Spleen (tissue), 13 donors: ENCODE measurements at places on chromosomes 5 and 9.

DNA sequence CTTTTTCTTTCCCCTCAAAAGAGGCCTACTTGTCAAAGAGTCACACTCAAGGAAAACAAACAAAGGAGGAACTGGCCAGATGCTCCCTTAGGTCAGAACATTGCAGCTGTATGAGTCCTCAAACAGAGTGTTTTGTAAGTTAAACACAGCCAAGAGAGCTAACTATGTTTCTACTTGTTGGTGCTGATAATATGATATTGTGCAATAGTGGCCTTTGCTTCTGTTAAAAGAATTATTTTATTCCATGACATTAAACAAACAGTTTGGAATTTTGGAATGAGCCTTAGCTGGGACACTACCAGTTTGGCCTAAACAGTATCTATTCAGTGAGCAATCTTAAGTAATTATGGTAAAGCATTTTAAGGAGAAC is 56.0 kb upstream of the TPD52L3 start:
- no peak for DNase-seq

- no peak for DNase-seq
Measured at GRCh38 chr5:93120051-93120450, 461.0 kb downstream of the NR2F1-AS1 start.

DNA sequence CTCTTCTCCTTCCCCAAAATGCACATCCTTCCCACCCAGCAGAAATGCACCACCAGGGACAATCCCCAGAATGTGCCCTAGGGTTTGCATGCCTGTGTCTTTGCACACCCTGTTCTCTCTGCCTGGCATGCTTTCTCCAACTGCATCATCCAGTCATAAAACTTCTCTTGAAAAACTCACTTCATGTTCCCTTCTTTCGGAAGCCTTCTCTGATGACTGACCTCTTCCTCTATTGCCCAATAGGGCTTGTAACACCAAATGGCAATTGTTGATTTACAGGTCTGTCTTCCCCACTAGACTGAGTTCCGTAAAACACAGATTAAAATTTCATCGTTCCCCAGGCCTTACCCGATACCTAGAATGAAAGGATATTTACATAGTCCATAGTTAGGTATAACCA is 83.1 kb upstream of the SPOCK1 start:
- DNase-seq, result no peak

DNA sequence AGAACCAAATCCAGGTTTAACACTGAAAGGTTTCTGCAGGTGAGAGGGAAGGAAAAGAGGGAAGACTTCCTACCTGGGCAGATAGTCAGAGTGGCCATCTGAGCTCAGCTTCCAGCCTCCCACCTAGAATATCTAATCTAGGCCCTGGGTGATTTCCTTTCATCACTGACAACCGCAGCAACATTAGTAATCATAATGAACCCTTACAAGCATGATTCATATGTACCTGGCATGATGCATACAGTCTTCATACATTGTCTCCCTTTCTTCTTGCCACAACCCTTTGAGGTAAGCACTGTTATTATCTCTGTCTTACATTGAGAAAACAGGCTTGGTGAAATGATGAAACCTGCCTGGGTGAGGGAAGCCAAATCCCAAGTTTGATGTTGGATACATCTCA is 13.5 kb downstream of the AFAP1L1 start:
- DNase-seq, result no peak

- DNase-seq, result no peak
Measured at GRCh38 chr9:9142001-9142400, 1342.4 kb upstream of the DMAC1 start.

GRCh38 chr5:53645078-53645477 is 84.6 kb downstream of the NDUFS4 start:
- no peak for DNase-seq

GRCh38 chr5:125713109-125713805 is 710.0 kb upstream of the GRAMD2B start:
- DNase-seq, result no peak

- DNase-seq, result no peak
Measured at GRCh38 chr5:73836607-73837006, 210.6 kb downstream of the ARHGEF28 start.
